Neuronal stem cell (in vitro differentiated cells): ENCODE measurements at places on chromosomes 13 and 19.

GRCh38 chr13:93418398-93418797, 191.8 kb downstream of the GPC6 start:
- DNase-seq, result no peak

DNA sequence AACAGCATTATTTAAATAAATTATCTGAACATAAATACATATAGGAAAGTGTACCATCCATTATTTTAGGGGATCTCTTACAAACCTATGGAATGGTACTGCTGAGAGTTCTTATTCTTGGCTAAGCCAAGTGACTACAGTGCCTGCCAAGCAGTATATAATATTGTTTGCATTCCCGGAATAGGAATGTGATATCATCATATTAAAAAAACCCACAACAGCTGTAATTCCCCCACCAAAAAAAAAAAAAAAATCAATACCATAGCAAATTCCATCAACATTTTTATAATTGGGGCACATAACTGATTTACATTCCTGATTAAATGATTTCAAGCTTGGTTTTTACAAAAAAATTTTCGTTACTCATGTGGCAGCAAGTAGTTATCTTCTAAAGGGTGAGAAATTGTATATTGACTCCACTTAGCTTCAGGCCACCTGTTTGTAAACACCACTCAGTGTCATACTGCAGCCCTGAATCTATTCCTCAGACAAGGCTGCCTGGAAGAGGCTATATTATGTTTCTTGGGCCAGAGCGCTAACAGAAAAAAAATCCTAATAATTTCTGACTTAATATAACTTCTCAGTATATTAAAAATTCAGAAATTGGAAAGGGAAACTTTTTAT, 278.1 kb downstream of the DNAJC15 start:
- DNase-seq, result no peak

- DNase-seq, result no peak
Observed at GRCh38 chr13:40480012-40480914, 186.2 kb downstream of the FOXO1 start.

- DNase-seq, result no peak
Observed at GRCh38 chr13:77290342-77290741, 36.6 kb downstream of the MYCBP2 start.

DNA sequence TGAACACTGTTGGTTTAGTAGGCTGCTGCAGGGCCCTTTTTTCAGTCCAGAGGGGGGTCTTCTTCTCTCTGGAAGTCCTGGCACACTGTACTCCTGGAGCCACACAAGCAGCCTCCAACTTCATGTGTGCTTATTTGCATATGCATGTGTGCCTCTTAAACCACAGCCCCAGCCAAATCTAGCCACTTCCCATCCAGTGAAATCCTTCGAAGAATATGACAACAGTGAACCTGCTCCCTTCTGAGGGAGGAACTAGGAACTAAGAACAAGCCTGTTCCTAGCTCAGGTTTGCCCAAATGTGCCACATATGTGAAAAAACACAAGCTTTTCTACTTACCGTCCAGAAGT, 348.5 kb downstream of the FOXO1 start:
- no peak for DNase-seq

GRCh38 chr19:33673258-33673875, 51.6 kb downstream of the CHST8 start:
- no peak for DNase-seq

- DNase-seq, result no peak
Observed at GRCh38 chr13:66794340-66795031, 435.6 kb downstream of the PCDH9 start.

DNA sequence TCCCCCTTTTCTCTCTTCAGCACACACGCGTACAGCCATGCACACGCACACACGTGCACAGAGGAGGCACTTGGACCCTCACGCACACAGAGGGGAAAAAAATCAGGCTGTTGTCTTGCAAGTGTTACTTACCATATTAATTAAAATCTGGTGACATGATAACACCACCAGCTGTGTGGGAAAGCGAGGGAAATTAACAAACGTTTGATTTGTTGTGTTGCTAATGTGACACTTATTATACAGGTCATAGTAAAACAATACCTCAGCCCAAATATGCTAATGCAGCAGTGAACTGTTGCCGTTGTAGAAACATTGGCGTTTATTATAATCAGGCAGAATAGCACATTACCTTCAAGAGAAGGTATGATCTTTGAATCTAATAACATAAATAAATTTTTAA, 211.7 kb downstream of the TEX29 start:
- DNase-seq, result no peak

GRCh38 chr19:51572410-51572809, 1.3 kb downstream of the ZNF175 start:
- DNase-seq, result no peak
